ENCODE measurements at places on chromosomes 13 and 19.
A peak's percentile ranks its signal among the peaks of the same experiment; 100 is the strongest.

DNA sequence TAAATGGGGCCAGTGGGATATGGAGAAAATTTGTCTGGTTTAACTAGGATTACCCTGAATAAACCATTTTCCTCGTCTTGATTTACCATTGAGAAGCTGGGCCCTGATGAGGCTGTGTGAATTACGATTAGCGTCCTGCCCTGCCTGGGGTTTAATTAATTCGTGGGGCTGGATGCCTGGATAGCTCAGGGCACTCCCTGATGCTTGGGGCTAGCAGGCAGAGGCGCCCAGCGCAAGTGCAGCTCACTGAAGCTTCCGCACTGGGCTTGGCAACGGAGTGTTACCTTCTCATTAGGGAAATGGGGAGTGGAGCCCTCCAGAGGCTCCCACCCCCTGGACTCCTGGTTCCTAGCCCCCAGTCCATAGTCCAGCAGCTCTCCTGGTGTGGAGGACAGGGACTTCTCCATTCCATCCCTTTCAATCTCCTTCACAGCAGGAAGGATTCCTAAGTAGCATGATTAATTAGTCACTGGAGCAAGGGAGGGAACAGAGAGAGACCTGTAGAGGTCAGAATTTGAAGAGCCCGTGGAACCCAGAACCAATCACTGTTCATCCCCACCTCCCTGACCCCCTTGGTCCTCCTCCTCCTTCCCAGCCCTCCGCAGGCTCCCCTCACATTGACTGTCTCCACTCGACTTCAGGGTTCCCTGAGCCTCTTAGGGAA is 107.2 kb downstream of the UQCRFS1 start:
- DNase-seq = no peak

- no peak for DNase-seq
Measured at GRCh38 chr13:86974251-86974994, 696.7 kb upstream of the SLITRK5 start.

DNA sequence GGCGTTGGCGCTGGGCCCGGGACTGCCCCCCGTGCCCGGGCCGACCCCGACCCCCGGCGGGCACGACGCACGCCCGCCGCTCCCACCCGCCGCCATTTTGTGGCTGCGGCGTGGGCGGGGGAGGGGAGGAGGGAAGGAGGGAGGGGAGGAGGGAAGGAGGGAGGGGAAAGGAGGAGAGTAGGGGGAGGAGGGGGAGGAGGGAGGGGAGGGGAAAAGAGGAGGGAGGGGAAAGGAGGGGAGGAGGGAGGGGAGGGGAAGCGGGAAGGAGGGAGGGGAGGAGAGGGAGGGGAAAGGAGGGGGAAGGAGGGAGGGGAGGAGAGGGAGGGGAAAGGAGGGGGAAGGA is at the start of gene BTBD2:
Gene BTBD2, minus strand, starts transcription at position 107 of the 343 bp plus-strand sequence. Its CDS starts 11 bp downstream, at position 96.
- peak; percentile 60 for DNase-seq

DNA sequence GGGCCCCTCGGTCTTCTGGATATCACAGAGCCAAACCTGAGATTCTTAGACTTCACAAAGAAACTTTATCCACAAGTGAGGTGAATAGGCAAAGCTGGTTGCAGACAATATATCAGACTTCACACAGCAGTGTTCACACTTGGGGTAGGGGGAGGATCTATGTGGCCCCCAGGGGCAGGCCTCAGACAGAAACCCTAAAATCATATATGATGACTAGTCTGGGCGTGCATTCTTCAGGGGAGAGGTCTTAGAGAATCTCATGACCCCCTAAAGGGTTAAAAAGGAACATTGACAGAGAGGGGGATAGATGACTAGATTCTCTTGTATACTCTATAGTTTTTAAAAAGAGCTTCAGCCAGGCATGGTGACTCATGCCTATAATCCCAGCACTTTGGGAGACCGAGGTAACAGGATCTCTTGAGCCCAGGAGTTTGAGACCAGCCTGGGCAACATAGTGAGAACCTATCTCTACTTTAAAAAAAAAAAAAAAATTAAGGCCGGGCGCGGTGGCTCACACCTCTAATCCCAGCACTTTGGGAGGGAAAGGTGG is 2.8 kb downstream of the TYROBP start:
- no peak for DNase-seq

GRCh38 chr13:49530457-49530856 is 34.7 kb downstream of the PHF11 start:
- no peak for DNase-seq

GRCh38 chr13:78603240-78603957 is at the start of gene POU4F1:
Gene POU4F1, minus strand, starts transcription at chr13:78603552. Its CDS starts 226 bp downstream, at chr13:78603326.
- peak; percentile 45 for DNase-seq
